CD4-positive, CD25-positive, alpha-beta regulatory T cell (primary cell): ENCODE measurements at places on chromosomes 11 and 22. TPM values are rescaled to one million over a fixed set of nuclear protein-coding genes. Genes with fewer than 3 reads are reported as not detected.

DNA sequence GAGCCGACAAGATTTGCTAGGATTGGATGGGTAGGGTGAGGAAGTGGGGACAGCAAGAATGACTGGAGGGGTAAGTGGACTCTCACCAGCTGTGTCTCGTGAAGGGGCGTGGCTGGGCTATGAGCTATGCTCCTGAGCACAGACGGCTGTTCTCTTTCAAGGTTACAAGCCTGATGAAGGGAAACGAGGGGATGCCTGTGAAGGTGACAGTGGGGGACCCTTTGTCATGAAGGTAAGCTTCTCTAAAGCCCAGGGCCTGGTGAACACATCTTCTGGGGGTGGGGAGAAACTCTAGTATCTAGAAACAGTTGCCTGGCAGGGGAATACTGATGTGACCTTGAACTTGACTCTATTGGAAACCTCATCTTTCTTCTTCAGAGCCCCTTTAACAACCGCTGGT is 19.9 kb downstream of the F2 start:
- H3K4me1 ChIP-seq = no peaks in the 10 kb centered on the region

DNA sequence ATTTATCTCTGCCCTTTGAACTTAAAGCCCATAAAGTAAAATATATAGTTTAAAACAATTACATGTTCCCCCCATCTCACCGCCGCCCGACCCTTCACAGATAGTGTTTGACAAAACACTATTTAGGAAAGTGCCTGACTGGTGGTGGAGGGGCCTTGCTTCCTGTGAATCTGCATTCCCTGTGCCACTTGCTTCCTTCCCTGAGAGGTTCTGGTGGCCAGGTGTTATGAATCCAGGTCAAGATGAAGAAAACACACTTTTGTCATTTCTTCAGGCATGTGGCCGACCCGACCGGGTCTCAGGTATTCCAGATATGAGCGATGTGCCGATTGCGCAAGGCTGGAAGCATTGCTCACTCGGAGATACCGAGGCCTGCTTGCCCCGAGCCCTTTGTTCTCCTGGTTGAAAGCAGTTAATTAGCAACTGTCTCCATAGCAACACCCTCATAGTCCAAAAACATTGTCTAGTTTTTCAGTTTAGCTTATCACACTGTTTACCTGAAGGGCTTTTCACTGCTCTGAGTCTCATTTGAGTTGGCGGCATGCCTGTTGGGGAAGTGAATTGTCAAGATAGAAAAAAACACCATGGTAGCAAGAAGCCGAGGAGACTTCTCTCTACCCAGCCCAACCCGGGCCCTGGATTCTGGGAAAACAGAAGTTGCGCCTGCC is 128.3 kb downstream of the TEAD1 start:
- no peaks in the 10 kb centered on the region for H3K36me3 ChIP-seq
- no peak for DNase-seq
- no peak overlapping the region for H3K4me3 ChIP-seq
- H3K27me3 ChIP-seq = peaks cover 22% of the 10 kb centered on the region
- H3K27ac ChIP-seq = no peak overlapping the region
- no peaks in the 10 kb centered on the region for H3K4me1 ChIP-seq

Gene GPHA2
- total RNA-seq = not detected

DNA sequence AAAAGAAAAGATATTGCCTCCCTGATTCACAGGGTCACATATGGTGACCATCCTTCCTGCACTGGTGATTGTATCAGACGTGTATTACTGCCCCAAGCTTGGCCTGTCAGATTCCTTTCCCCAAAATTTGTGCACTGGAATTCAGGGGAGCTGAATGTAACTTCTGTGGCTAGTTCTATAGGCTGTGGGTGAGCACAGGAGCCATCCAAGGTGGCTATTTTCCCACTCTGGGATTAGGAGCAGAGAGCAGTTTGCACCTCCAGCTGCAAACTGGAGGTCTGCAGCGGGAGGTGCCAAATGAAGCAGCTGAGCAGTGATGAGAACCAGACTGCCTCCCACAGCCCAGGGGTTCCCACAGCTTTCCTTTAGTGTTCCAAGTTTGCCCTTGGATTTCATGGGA is 124.2 kb upstream of the PITPNB start:
- no peak overlapping the region for H3K4me3 ChIP-seq
- no peaks in the 10 kb centered on the region for H3K36me3 ChIP-seq
- H3K4me1 ChIP-seq = no peaks in the 10 kb centered on the region
- no peak overlapping the region for H3K27ac ChIP-seq
- DNase-seq = no peak
- no peaks in the 10 kb centered on the region for H3K27me3 ChIP-seq

Gene PHOX2A
- total RNA-seq = not detected

- H3K27ac ChIP-seq = no peak overlapping the region
- H3K4me3 ChIP-seq = no peak overlapping the region
- no peaks in the 10 kb centered on the region for H3K36me3 ChIP-seq
- no peaks in the 10 kb centered on the region for H3K27me3 ChIP-seq
Measured at GRCh38 chr11:19844806-19845205, 132.2 kb downstream of the NAV2 start.

Gene MS4A15
- total RNA-seq = not detected

DNA sequence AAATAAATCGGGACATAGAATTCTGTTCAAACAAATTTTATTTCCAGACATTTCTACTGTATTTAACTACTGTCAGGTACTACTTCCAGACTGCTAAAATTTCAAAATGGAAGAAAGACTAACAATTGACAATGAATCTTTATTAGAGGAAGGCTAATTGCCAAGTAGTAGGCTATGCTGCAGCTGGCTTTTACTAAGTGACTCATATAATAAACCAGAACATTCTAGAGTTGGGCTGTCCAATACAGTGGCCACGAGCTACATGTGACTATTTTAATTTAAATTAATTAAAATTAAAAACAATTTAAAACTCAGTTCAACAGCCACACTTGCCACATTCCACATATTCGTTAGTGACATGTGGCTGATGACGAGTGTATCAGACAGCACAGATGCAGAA is 27.6 kb downstream of the CHKA start:
- no peak overlapping the region for H3K27ac ChIP-seq
- no peak for DNase-seq
- H3K4me3 ChIP-seq = no peak overlapping the region
- no peaks in the 10 kb centered on the region for H3K27me3 ChIP-seq
- H3K4me1 ChIP-seq = no peaks in the 10 kb centered on the region

DNA sequence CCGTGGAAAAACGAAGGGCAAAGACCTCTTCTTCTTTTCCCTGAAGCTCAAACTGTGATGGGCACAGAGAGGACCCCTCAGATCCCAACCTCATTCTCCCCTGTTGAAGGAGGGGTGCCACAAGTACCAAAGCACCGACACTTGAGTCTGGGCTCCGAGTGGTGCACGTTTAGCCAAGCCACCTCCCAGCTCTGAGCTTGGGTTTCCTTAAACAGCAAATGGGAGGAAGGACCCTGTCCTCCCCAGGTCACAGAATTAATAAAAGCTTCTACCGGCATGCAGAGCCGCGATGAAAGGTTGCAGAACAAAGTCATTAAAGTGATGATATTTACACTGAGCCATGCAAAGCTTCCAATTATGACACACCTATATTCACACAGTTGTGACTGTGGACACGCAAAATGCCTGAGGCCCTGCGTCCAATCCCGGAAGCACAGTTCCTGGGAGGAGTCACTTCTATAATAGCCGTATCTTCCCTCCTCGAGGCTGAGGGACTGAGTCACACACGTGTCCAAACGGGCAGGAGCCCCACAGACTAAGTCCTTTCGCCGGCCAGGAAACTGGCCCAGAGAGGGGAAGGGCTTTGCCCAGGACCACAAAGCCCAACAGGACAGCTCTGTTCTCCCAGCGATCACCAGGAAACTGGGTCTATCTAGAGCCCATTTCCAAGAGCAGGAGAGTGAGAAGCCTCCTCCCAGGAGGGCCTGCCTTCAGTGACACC is 922 bp upstream of the CSNK1E start:
- peaks cover 42% of the 10 kb centered on the region for H3K4me1 ChIP-seq
- H3K4me3 ChIP-seq = peak overlapping the region; percentile 57
- H3K36me3 ChIP-seq = no peaks in the 10 kb centered on the region
- no peak for DNase-seq
- peak overlapping the region; percentile 87 for H3K27ac ChIP-seq
- H3K27me3 ChIP-seq = no peaks in the 10 kb centered on the region

- no peaks in the 10 kb centered on the region for H3K36me3 ChIP-seq
- peak; percentile 33 for DNase-seq
- no peaks in the 10 kb centered on the region for H3K27me3 ChIP-seq
- H3K4me3 ChIP-seq = no peak overlapping the region
- H3K4me1 ChIP-seq = peaks cover 3% of the 10 kb centered on the region
Measured at GRCh38 chr11:16820324-16821092, 82.1 kb downstream of the C11orf58 start.

DNA sequence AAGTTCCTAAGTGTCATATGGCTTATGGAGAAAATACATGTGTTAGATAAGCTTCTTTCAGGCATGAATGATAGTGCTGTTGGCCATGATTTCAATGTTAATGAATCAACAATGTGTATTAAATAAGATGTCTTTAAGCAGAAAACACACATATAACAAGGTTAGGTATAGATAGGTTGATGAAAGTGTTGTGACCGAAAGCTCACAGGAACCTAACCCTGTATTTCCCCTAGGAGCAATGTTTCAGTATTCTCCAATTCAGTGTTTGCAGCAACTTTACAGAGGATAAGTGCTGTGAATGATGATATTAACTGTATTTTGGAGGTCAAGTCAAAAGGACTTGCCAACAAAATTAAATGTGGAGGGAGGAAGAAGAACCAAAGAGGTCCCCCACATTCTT is 82.8 kb upstream of the PRDM11 start:
- H3K4me3 ChIP-seq = no peak overlapping the region
- no peak overlapping the region for H3K27ac ChIP-seq
- no peaks in the 10 kb centered on the region for H3K27me3 ChIP-seq

- peaks cover 34% of the 10 kb centered on the region for H3K36me3 ChIP-seq
- peak; percentile 35 for DNase-seq
- H3K4me1 ChIP-seq = peaks cover 66% of the 10 kb centered on the region
- H3K27me3 ChIP-seq = no peaks in the 10 kb centered on the region
- peak overlapping the region; percentile 83 for H3K4me3 ChIP-seq
Measured at GRCh38 chr22:29269731-29270474, 1.8 kb downstream of the EWSR1 start.

Gene KCNQ1OT1
- total RNA-seq = 0.72 TPM
